ENCODE measurements at places on chromosomes 2 and 18.

- no peak for DNase-seq
These were observed 8.4 kb downstream of the MEMO1 start for GRCh38 chr2:32002406-32002805.

DNA sequence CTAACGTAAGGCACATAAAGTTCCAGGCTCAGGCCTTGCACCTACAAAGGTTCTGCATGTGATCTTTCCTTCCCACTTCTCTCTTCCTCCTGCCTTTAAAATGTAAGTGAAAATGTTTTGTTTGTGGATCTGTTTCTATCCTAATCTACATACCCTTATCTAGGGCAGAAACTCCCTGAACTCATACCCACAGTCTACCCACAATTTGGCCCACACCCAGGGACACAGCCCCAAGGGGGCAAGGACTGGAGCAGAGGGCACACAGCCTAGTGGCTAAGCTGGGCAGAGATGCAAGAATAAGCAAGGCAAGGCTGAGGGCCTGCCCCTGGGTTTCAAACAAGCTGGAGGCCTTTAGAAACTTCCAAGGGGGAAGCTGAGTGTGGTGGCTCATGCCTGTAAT, 71.0 kb downstream of the HS1BP3 start:
- no peak for DNase-seq

- no peak for DNase-seq
These were observed 1.1 kb upstream of the TTR start for GRCh38 chr18:31590570-31590969.

- DNase-seq = no peak
These were observed 127.0 kb downstream of the EML6 start for GRCh38 chr2:54850171-54851122.

DNA sequence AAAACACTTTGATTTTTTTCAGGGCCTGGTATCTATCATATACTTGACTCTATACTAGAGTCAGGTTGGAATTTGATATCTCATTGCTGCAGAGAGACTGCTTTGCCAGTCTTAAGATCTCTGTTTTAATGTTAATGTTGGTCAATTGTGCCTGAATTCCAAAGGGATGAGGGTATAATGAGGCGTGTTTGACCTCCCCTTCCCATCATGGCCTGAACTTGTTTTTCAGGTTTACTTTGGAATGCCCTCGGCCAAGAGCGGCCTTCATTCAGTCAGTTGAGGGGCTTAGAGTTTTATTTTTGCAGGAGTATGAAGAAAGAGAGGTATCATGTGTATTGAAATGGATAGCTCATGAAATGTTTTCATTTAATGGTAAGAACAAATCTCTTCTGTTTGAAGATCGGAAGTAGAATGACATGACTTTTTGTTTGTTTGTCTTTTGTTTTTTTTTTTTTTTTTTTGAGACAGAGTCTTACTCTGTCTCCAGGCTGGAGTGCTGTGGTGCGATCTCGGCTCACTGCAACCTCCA, 119.0 kb downstream of the KIAA1328 start:
- DNase-seq = no peak

GRCh38 chr18:2538844-2539243, 32.5 kb downstream of the METTL4 start:
- DNase-seq = no peak

GRCh38 chr2:60045456-60045855, 508.0 kb downstream of the BCL11A start:
- no peak for DNase-seq

DNA sequence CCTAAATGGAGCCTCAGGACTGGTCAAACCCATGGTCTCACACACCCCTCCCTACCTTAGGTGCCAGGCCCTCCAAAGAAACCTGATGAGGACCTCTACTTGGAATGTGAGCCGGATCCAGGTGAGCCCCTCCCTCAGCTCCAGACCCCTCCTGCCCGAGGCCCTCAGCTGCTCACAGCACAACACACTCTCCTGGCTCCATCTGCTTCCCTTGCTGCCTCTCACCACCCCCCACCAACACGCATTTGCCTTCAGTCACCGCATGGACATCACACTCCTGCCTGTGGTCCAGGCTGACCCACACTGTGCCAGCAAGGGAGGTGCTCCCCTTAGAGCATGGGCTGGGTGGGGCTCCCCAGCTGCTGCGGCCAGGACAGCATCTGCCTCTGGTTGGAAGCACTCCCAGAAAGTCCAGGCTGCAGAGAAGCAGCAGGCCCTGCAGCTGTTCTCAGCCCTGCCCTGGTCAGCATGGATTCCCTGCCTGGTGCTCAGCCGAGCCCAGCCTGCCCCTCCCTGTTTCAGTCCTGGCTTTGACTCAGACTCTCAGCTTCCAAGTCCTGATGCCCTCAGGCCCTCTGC, 15.1 kb downstream of the SH2D6 start:
- no peak for DNase-seq

DNA sequence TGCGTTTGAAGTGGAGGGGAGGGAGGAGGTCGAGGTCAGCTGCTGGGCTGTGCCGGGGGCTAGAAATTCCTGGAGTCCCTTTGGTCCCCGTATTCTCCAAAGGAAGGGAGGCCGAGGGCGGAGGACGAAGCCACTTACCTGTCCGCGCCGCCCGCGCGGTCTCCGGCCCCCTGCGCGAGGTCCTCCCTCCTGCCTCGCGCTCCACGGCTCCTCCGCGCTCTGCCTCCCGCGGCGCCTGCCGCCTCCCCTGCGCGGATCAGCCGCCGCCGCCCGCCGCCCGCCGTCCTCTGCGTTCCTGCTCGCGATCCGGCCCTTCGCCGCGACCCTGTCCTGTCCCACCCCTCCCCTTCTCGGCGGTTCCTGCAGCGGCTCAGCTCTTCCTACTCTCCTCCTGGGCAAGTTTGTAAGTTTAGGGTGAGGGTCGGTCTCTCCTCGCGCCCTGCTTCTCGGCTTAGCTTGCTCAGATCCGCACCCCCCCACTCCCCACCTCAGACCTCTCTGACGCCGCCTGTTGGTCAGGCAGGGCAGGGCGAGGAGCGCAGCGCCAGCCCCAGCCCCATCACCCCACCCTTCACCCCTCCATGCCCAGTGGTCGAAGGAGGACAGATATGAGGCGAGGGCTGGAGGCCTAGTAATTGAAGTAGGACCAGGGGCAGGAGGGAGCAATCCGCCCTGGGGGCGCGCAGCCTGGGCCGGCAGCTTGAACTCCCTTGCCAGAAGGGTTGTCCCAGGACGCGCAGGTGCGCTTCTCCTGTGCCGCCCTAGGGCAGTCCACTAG, 9.7 kb upstream of the SKOR2 start:
- DNase-seq = no peak

DNA sequence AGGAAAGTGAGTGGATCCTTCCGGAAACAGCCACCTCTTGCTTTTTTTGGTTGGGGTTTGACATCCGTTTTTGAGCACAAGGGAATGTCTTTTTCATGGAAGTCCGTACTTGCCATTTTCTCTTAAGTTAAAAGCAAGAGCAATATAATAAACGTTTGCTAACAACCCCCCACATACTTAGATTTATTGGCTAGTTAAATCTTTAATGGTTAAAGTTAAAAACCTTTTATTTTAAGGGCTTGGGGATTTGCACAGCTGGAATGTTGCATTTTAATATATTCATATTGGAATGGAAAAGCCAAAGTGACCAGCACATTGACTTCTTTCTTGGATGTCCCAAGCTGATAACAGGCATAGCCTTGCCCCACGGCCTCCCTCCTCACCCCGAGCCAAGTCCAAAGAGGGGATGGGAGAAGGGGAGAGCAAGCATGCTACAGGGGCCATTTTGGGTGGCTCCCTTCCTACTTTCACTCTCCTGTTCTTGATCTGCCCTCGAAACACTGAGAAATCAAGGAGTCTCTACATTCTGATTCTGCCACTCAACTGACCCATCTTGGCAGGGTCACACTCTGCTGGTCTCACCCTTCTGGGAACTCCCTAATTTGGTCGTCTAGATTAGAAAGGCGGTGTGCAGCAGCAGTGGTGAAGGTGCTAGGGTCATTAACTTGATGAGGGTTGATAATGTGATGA, 48.1 kb upstream of the PKDCC start:
- no peak for DNase-seq

- no peak for DNase-seq
These were observed 176.6 kb upstream of the CREB1 start for GRCh38 chr2:207352978-207353671.

DNA sequence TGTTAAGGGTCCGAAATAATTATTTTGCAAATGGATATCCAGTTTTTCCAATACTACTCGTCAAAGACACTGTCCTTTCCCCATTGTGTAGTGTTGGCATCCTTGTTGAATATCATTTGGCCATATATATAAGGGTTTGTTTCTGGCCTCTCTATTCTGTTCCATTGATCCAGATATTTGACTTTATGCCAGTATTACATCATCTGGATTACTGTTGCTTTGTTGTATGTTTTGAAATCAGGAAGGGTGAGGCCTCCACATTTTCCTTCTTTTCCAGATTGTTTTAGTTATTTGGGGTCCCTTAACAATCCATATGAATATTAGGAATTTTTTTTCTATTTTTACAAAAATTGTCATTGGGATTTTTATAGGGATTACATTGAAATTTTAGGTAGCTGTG, 244.1 kb downstream of the GPD2 start:
- no peak for DNase-seq

DNA sequence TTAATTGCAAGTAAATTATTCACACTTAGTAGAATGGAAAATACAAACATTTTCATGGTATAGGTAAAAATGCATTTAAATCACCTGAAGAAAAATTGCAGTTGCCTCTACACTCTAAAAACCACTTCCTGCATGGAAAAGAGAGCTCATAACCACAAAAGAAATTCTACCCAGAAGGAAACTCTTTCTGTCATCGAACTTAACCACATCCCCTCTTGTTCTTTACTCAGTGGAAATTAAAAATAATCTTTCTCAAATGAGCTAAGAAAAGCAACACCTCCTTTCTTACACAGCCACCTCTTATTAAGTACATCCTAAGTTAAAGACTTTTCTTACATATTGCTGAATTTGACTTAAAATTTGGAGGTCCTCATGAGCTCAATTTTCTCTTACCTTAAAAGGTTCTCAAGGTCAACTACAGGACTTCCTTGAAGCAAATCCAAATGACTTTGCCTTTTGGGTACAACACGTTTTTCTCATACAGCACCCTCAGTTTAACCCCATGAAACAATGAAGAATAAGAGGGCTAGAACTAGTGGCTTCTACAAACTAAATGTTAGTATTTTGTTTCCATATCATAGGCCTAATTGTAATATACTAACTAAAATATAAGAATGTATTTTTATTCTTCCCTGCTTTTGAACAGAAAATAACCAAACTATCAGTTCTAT, 109.1 kb upstream of the CRIM1 start:
- no peak for DNase-seq

- DNase-seq = no peak
These were observed 17.9 kb downstream of the PLEKHA3 start for GRCh38 chr2:178498137-178498536.

DNA sequence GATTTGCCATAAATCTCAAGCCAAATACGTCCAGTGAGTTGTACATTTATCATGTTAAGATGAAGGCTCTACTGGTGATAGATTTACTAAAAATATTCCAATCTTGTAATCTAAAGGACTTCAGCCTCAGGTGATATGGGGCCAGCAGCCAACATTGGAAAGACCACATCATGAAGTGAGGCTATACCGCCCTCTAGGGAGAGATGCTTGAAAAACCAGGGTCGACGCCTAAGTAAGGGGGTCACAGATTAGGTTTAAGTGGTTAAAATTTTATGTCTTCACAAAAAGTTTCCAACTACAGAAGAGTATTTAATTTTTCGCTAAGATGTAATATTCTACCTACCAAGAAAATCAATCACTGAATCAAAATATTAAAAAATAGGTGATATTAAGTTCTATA, 33.3 kb downstream of the DOCK10 start:
- DNase-seq = no peak

DNA sequence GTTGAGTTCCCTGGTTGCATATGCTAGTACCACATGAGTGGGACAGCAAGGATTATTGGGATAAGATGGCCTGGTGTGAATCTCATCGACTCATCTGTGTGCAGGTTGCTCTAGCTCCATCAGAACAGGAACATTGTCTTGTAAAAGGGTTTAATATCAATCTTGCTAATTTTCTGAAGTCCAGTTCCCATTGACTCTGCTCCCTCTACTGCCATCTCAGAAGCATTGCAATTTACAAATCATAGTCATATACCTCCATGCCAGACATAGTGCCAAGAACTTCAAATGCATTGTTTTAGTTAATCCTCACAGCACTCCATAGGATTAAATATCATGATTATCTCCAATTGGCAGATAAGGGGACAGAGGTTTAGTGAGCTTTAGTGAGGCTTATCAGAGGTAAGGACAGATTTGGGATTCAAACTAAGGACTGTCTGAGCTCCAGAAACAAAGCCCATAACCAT, 4.8 kb upstream of the STAT4 start:
- no peak for DNase-seq

DNA sequence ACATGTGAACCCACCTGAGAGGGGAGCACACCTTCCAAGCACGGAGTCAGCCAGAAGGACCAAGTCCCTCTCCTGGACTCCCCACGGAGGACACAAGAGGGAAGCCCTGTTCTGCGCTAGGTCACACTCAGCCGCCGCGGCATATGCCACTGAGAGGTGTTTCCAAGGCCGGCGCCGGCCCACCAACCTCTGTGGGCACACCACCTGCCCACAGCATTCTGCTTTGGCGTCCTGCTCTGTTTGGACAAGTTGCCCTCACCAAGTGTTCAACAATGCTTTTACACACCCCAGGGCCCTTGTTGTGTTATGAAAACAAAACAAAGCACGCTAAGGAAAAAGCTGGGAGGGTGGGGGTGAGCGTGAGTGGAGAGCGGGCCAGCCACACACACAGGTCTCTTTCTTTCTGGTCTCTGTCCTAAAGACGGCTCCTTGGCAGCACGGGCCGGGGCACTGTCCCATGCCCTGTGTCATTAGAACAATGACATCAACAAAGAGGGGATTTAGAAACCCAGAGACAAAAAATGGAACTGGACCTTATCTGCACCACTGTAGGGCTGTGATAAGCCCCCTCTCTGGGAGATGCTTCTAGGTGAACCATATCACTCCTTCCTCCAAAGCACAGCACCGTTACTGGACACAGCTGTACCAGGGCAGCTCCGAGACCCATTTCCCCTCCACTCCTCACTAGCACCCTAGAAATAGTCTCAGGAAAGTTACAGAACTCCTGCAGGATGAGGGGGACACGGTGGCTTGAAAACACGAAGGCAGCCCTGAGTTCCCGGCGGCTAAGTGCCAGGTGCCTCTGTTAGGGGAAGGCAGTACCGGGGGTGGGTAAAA, 17.0 kb downstream of the SMAD7 start:
- DNase-seq = no peak

- no peak for DNase-seq
These were observed 5.4 kb upstream of the MTCL1 start for GRCh38 chr18:8699948-8700347.

GRCh38 chr2:170885130-170885791, 43.8 kb upstream of the GORASP2 start:
- DNase-seq = no peak

DNA sequence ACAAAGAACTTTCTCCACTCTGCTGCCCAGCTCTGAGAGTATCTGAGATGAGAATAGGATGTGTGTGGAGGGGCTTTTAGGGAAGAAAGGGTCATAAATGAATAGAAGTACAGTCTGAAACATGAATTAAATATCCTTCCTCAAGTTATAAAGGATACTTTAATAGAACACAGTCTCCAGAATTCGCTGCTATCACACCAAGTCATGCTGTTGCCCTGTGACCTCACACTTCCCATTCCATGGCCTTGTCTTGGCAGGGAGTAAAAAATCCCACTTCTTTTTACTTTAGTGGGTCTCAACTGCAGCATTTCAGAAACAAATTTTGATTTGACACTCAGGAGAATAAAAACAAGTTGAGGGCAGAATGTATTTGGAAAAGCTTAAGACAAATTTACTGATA, 3.8 kb upstream of the RPE start:
- DNase-seq = no peak

GRCh38 chr18:50754297-50754696, 65.5 kb downstream of the MRO start:
- no peak for DNase-seq

GRCh38 chr2:224208007-224208406, 168.9 kb upstream of the SERPINE2 start:
- no peak for DNase-seq

Measured in T-helper 22 cell (primary cell).